A673 (cell line): ENCODE measurements at places on chromosomes 12 and 14. TPM values are rescaled to one million over a fixed set of nuclear protein-coding genes. Genes with fewer than 3 reads are reported as not detected.

- no peak for DNase-seq
These were observed 131.4 kb downstream of the NDUFA12 start for GRCh38 chr12:94872007-94872653.

GRCh38 chr14:33704481-33704880, 246.4 kb downstream of the EGLN3 start:
- no peak for DNase-seq

DNA sequence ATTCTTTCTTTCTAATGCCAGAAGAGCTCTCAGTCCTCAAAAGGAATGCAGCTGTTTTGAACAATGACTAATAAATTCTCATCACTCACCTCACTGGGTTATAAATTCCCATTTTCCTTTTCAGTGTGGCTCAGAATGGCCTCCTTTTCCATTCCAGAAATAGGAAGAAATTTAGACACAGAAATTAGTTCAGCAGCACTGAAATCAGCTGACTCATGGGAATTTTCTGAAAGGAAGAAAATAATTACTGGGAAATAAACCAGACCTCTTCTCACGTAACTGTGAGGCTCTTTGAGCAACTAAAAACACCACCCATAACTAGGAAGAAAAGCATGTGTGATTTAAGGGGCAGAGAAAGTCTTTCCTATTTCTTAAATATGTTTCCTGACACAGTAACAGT, 23.8 kb downstream of the CD163 start:
- no peak for DNase-seq

- DNase-seq: no peak
These were observed 34.2 kb downstream of the NCKAP5L start for GRCh38 chr12:49794021-49794420.

DNA sequence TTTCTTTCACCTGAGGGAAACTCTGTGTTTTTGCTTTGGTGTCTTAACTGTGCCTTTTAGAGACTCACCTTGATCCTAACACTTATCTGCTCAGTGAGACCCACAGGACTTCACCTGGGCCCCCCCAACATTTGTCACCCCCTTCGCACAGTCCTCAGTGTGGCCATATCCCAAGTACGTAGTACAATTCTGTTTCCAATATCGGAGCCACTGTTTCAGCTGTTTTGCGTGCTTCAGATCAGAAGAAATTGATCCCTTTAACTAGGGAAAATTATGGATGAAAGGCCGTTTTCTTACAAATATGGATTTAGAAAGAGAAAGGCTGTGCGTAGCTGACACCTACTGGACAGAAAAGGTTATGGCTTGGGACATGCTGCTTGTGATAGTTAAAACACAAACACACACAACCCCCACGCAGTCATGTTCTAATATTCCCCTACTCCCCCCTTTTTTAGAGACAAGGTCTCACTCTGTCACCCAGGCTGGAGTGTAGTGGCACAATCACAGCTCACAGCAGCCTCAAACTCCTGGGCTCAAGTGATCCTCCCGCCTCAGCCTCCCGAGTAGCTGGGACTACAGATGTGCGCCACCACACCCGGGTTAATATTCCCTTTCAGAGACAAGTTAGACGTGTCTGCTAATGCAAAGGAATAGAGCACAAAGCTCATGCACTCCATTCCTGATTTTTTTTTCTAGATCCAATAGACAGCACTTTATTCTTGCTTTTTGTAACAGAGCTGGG, 3.6 kb upstream of the SLC7A8 start:
- DNase-seq: peak; percentile 76

- DNase-seq: no peak
These were observed 4.5 kb downstream of the NOVA1 start for GRCh38 chr14:26593357-26593756.

The PRH2 gene
- not detected in 2 replicates for total RNA-seq

GRCh38 chr12:50249464-50250182, 33.7 kb downstream of the LIMA1 start:
- no peak for DNase-seq

The KCNK13 gene
- total RNA-seq: 0.11 TPM in 1 of 2 replicates, not detected in the other

- no peak for DNase-seq
These were observed 10.2 kb downstream of the HEATR5A start for GRCh38 chr14:31410048-31410650.

The SYT10 gene
- not detected in 2 replicates for total RNA-seq

The ANKRD33 gene
- total RNA-seq: not detected in 2 replicates

The TTC8 gene
- 26.6 and 29.3 TPM in 2 replicates for total RNA-seq

The FGD6 gene
- 11.7 and 12.6 TPM in 2 replicates for total RNA-seq

- DNase-seq: no peak
These were observed 40.0 kb downstream of the PEBP1 start for GRCh38 chr12:118175823-118176447.

DNA sequence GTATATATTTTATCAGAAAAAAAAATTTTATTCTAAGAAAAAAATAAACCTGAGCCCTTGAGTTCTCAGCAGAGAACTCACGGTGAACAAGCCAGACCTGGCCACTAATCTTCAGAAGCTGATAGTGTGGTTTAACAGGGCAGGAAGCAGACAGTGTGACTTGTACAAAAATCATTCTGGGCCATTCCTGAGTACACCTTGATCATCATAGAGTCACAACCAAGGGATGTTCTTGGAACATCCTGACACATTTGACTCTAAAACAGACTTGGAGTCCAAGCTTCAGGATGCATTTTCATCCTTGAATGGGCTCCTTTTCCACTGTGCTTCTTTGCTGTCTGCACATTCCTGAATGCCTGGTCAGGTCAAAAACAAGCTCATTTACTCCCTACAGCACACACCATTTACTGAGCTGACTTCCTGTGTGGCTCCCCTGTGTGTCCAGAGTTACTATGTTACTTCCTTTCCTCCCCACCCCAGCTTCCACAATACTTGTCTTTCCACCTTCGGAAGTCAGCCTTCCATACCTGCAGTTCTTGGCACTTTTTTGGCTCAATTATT, 112.0 kb downstream of the ANO6 start:
- DNase-seq: no peak

GRCh38 chr14:94701861-94702370, 68.0 kb downstream of the GSC start:
- no peak for DNase-seq

The LHX5 gene
- not detected in 2 replicates for total RNA-seq

The PTPRB gene
- total RNA-seq: not detected in 2 replicates

DNA sequence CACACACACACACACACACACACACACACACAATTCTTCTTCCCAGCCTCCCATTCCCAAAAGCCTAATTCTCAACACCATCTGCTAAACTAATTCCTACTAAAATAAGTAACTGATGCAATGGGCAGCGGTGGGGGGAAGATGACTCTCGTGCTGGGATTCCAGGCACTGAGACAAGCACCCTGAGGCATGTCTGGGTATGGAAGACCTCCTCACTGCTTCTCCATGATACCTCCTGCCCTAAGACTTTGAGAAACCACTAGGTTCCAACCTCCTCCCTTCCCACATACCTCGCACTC, 789 bp upstream of the VWF start:
- no peak for DNase-seq

- no peak for DNase-seq
These were observed 46.2 kb downstream of the SLC38A1 start for GRCh38 chr12:46222636-46223035.

- no peak for DNase-seq
These were observed 5.0 kb downstream of the CCND2 start for GRCh38 chr12:4278329-4279197.

GRCh38 chr14:23785208-23785607, 149.0 kb downstream of the DHRS2 start:
- DNase-seq: no peak

GRCh38 chr12:102910137-102910536, 6.9 kb downstream of the PAH start:
- no peak for DNase-seq

The CAPZA3 gene
- not detected in 2 replicates for total RNA-seq

DNA sequence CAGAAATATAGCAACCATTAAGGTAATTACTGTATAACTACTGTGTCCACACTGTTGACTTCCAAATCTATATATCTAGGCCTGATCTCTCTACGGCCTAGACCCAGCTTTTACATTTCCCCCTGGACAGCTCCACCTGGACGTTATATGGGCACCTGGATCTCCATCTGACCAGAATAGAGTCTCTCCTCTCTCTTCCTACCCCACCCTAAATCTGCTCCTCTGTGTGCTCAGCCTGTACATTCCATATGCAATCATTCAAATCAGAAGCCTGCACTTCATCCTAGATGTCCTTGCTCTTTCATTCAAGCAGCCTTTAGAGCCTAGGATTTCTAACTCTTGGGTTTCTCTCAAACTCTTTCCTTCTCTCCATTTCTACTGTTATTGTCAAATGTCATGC, 255.0 kb downstream of the PAX9 start:
- DNase-seq: no peak

The CLEC2B gene
- total RNA-seq: 9.4 and 12.3 TPM in 2 replicates

DNA sequence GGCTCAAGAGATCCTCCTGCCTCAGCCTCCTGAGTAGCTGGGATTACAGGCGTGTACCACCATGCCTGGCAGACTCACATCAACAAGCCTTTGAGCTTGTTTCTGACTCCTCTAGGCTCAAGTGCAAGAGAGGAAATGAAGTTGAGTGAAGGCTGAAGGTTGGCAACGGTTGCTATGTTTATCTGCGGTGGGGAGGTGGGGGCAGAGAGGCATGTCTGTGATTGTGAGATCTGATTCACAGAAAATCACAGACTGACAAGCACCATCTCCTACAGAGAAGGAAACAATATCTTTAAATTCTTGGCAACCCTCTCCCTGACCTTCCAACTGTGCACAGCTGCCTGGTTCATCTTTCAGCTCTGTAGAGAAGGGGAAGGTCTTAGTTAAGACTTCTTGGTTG, 22.1 kb upstream of the NINJ2 start:
- peak; percentile 77 for DNase-seq

DNA sequence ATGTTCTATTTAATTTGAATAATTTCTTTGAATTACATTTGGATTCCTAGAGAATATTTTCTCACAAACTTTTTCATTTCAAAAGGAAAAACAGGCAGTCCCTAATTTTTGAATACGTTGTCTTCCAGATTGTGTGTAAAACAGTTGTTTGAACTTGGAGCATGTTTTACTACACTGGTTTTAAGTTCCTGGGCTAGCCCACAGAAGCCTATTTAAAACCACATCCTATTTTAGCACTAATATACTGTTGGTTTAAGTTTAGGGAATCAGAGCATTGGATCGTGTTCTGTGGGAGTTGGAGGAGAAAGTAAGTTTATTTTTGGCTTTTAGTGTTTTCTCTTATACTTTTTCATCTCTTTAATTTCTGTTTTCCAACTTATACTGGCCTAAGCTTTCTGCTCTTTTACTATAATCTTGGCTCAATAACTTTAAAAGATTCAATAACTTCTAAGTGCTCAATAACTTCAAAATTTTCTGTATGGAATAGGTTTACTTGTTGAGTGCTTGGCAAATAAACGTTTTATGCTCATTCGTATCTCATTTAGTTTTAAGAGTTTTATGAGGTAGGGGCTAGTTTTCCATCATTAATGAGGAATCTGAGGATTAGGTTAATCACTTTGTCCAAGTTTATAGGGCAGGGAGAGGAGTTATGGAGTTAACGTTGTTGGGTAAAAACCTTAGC, 14.9 kb downstream of the LEMD3 start:
- no peak for DNase-seq
